ENCODE measurements at places on chromosomes 6 and 20. TPM values are rescaled to one million over a fixed set of nuclear protein-coding genes. Genes with fewer than 3 reads are reported as not detected.

- no peak overlapping the region for H3K4me3 ChIP-seq
- H3K4me1 ChIP-seq, result no peaks in the 10 kb centered on the region
- H3K27me3 ChIP-seq, result no peaks in the 10 kb centered on the region
- no peak overlapping the region for H3K27ac ChIP-seq
- DNase-seq, result no peak
Measured at GRCh38 chr6:88358846-88359245, 192.7 kb upstream of the CNR1 start.

GRCh38 chr6:52571099-52571755 is 5.6 kb downstream of the TRAM2 start:
- no peak overlapping the region for H3K4me3 ChIP-seq
- no peak for DNase-seq
- no peak overlapping the region for H3K27ac ChIP-seq
- no peaks in the 10 kb centered on the region for H3K36me3 ChIP-seq

ETV7 gene
- 0.46 TPM for total RNA-seq

DNA sequence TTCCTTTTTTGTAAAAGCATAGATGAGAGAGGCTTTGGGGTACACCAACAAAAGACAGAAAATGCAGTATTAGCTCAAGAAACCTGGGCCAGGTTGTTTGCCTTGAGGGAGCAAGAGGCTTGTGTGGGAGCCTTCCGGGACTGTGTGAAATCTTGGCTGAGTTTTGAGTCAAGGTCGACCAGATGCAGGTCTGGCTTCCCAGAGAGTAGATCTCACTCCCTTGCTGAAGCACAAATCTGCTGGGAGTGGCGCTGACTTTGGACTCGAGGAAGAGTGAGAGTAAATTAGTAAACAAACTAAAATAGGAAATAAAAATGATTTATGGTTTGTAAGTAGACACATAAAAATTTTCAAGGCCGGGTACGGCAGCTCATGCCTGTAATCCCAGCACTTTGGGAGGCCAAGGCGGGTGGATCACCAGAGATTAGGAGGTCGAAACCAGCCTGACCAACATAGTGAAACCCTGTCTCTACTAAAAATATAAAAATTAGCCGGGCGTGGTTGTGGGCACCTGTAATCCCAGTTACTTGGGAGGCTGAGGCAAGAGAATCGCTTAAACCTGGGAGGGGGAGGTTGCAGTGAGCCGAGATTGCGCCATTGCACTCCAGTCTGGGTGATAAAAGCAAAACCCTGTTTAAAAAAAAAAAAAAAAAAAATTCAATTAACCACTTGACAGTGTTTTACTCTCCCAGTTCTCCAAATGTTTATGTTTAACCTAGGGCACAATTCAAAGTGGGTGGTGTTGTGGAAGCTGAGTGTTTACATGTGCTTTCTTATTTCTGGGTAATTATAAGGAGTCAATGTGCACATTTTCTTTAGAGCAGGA is 27.7 kb upstream of the EDN1 start:
- no peak overlapping the region for H3K4me3 ChIP-seq
- H3K27ac ChIP-seq, result no peak overlapping the region
- no peaks in the 10 kb centered on the region for H3K36me3 ChIP-seq
- no peaks in the 10 kb centered on the region for H3K27me3 ChIP-seq

- H3K36me3 ChIP-seq, result no peaks in the 10 kb centered on the region
- no peaks in the 10 kb centered on the region for H3K27me3 ChIP-seq
- no peak within 1 kb of the TSS for H3K4me3 ChIP-seq
- H3K4me1 ChIP-seq, result no peaks in the 10 kb centered on the region
- H3K27ac ChIP-seq, result no peak within 1 kb of the TSS
Measured at GRCh38 chr6:25930532-25931410, at the start of gene SLC17A2. SLC17A2 (minus strand) TSS chr6:25930691; CDS start chr6:25925796, 4,895 bp downstream.

- no peaks in the 10 kb centered on the region for H3K36me3 ChIP-seq
- no peak for DNase-seq
- H3K4me1 ChIP-seq, result peaks cover 12% of the 10 kb centered on the region
- H3K27me3 ChIP-seq, result no peaks in the 10 kb centered on the region
- H3K4me3 ChIP-seq, result no peak overlapping the region
- H3K27ac ChIP-seq, result no peak overlapping the region
Measured at GRCh38 chr6:136189104-136189503, 61.0 kb downstream of the MTFR2 start.

ZNF343 gene
- 19.8 TPM for total RNA-seq

CYP39A1 gene
- total RNA-seq, result not detected

GRCh38 chr20:7348253-7348652 is 580.8 kb downstream of the BMP2 start:
- H3K27me3 ChIP-seq, result no peaks in the 10 kb centered on the region
- no peak for DNase-seq
- no peaks in the 10 kb centered on the region for H3K4me1 ChIP-seq
- no peak overlapping the region for H3K4me3 ChIP-seq
- H3K27ac ChIP-seq, result no peak overlapping the region

DNA sequence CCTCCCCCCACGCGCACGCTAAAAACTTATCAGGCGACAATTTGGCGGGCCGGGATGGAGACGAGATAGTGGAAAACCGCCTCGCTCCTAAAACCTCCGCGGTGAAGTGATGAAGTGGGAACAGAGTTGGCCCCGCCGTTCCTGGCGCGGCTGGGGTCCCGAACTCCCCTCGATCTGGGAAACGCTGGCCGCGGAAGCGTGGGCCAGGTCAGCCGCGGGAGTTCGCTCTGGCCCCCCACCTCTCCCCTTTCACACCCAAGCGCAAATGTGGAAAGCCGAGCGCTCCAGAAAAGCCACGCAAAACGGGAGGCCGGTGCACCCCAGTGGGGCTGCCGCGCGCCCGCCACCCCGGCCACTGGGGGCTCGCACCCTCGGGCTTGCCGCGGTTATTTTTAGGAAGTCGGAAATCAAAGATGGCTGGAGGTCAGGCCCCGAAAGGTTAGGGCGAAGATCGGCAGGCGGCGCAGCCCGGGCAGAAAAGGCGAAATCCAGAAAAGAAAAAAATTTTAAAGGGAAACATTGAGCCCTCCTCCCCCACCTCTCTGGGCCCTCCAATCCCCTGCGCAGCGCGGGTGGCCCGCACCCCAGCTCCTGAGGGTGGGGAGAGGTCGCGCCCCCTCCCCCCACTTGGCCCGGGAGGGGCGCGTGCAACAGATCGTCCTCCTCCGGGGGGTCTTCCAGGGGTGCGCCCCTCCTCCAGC is 1.0 kb downstream of the SALL4 start:
- H3K27me3 ChIP-seq, result peaks cover 15% of the 10 kb centered on the region
- peaks cover 13% of the 10 kb centered on the region for H3K4me1 ChIP-seq
- H3K4me3 ChIP-seq, result no peak overlapping the region
- no peak overlapping the region for H3K27ac ChIP-seq
- no peak for DNase-seq
- H3K36me3 ChIP-seq, result no peaks in the 10 kb centered on the region

DNA sequence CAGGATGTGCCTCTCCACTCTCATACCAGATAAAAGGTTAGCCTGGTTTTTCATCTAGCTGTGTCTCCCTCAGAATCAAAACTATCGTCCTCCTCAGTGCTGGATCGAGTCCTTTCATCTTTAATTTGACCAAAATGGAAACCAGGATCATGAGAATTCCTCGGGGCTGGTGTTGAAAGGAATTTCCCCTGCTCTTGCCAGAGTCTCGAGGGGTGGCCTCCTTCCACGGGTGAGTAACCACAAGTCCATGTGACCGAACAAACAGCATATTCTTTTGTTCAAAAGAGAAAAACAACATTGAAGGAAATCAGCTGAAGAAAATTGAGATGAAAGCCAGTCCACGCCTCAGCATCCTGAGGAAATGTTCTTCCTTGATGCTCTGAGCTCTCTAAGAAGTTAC is 165.9 kb upstream of the CDYL start:
- no peaks in the 10 kb centered on the region for H3K27me3 ChIP-seq
- H3K4me3 ChIP-seq, result no peak overlapping the region
- no peak for DNase-seq
- H3K27ac ChIP-seq, result no peak overlapping the region

GRCh38 chr20:697826-698225 is 22.2 kb upstream of the SCRT2 start:
- no peaks in the 10 kb centered on the region for H3K4me1 ChIP-seq
- H3K27ac ChIP-seq, result no peak overlapping the region
- H3K4me3 ChIP-seq, result no peak overlapping the region

IP6K3 gene
- not detected for total RNA-seq

BTNL2 gene
- total RNA-seq, result not detected

SGK2 gene
- total RNA-seq, result 1.7 TPM

DNA sequence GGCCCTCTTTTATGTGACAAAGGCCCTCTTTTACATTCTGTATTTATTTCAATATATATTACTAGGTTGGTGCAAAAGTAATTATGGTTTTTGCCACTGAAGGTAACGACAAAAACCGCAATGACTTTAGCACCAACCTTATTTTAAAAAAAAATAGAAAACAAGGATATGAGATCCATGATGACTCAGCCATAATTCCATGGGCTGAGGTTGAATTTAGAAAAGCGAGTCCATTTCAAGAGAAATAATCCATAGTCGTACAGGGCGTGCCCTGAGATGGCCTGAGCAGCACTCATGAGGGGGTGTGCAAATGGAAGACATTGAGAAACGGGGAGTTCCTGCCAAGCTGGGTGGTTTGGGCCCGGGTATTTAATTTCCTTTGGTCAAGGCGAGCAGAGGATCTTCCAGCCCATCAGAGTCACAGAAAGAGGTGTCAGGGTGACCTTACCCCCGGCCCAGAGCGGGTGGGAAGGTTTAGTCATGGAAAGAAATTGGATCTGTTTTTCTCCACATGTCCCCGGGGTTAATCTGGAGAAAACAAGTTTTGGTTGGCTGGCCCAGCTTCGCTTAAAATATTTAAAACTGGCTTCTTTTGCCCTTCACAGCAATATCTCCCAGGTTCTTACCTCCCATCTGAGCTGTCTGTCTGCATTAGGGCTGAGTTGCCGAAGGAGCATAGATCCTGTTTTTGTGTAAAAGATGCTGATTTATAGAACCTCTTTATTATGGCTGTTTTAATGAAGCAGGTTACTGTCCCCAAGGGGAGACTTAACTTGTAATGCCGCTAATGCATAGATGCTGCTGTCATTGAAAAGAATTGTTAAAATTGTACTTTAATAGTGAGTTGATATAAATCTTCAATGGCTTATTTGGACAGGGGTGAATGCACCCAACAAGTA is 255.6 kb downstream of the PREX1 start:
- H3K27ac ChIP-seq, result no peak overlapping the region
- no peaks in the 10 kb centered on the region for H3K27me3 ChIP-seq
- no peaks in the 10 kb centered on the region for H3K4me1 ChIP-seq
- no peaks in the 10 kb centered on the region for H3K36me3 ChIP-seq

GRCh38 chr20:36808317-36809257 is 35.0 kb upstream of the DSN1 start:
- no peak overlapping the region for H3K27ac ChIP-seq
- peaks cover 43% of the 10 kb centered on the region for H3K36me3 ChIP-seq
- no peak overlapping the region for H3K4me3 ChIP-seq

UNC93A gene
- not detected for total RNA-seq

- no peaks in the 10 kb centered on the region for H3K4me1 ChIP-seq
- no peak overlapping the region for H3K4me3 ChIP-seq
- no peak for DNase-seq
- no peaks in the 10 kb centered on the region for H3K27me3 ChIP-seq
- H3K27ac ChIP-seq, result no peak overlapping the region
Measured at GRCh38 chr20:7323957-7324356, 556.5 kb downstream of the BMP2 start.

- no peaks in the 10 kb centered on the region for H3K27me3 ChIP-seq
- no peak for DNase-seq
- H3K4me3 ChIP-seq, result no peak overlapping the region
Measured at GRCh38 chr6:122740091-122740490, 39.4 kb upstream of the FABP7 start.

NRN1 gene
- not detected for total RNA-seq

DNA sequence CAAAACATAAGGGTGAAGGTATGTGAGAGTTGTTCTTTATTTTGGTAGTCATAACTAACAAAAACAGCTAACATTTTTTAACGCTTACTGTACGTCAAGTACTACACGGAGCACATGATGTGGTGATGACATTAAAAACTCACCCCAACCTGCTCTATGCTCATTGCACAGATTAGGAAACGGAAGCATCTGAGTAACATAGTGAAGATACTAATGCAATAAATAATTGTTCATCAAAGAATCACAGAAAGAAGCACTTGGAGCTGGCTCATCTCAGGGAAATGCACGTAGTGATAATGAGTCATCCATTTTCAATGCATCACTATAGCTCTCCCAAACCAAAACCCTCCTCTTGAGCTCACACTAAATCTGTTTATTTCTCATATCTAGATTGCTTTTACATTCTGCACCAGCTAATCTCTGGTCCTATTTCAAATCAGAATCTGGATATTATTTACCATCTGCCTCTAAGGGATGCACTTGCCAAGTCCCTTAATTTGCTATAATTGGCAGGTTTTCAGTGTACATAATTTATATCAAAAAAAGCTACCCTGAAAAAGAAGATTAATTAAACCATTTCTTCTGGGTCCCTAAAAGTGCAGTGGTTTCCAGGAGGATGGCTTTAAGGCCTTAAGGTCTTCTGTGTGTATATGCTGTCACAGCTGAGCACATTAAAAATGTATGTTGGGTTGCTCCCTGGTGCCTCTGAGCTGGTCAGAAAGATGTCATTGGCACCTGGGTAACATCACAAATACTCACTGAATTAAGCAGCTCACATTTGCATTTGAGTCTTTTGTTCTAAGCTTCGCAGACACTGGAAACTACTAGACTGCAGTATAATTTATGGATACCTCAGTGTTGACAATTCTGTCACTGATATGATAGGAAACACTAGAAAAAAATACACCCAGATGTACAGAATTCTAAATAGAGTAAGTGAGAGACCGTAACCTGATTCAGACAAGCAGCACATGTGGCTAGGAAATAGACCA is 677.4 kb upstream of the CITED2 start:
- H3K4me3 ChIP-seq, result no peak overlapping the region
- H3K27ac ChIP-seq, result no peak overlapping the region
- H3K36me3 ChIP-seq, result no peaks in the 10 kb centered on the region
- no peak for DNase-seq

Measured in B cell (primary cell).